Activated CD8-positive, alpha-beta memory T cell treated with anti-CD3 and anti-CD28 coated beads for 4 hours (primary cell): ENCODE measurements at places on chromosomes 5 and 9.

DNA sequence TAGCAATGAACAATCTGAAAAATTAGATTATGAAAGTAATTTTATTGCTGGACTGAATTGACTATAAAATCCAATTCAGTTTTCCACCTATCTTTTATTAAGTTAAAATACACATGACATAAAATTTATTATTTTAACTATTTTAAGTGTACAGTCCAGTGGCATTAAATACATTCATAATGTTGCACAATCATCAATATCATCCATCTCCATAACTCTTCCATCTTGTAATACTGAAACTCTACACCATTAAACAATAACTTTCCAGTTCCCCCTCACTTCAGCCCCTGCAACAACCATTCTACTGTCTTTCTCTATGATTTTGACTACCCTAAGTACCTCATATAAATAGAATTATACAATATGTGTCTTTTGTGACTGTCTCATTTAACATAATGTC, 200.6 kb upstream of the ITGA1 start:
- DNase-seq, result no peak

GRCh38 chr5:52709167-52709925, 78.4 kb upstream of the ITGA1 start:
- no peak for DNase-seq

DNA sequence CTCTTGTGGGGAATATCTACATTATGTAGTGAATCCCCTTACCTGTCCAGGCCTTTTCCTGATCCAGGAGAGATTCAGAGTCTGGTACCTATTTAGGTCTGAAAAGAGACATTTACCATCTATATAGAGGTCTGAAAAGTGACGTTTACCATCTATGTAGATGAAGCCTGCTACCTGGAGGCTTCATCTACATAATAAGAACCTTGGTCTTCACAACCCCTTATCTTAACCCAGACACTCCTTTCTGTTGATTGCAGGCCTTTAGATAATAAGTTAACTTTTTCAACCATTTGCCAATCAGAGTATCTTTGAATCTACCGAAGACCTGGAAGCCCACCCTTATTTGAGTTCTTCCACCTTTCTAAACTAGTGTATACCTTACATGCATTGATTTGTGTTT, 113.0 kb upstream of the DMRT1 start:
- no peak for DNase-seq

- no peak for DNase-seq
These were observed 70.2 kb downstream of the ZNF608 start for GRCh38 chr5:124675931-124676846.

DNA sequence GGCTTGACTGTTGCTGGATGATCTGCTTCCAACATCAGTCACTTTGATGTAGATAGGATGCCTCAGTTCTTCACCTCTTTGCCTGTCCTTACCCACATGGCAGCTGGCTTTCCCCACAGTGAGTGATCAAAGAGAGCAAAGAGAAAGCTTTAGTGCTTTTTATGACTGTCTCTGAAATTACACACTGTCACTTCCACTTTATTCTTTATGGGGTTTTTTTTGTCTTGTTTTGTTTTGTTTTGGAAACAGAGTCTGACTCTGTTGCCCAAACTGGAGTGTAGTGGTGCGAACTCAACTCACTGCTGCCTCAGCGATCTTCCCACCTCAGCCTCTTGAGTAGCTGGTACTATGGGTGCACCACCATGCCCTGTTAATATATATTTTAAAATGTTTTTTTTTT, 32.4 kb upstream of the C5orf24 start:
- no peak for DNase-seq
